ENCODE measurements at places on chromosomes 3 and 15.

DNA sequence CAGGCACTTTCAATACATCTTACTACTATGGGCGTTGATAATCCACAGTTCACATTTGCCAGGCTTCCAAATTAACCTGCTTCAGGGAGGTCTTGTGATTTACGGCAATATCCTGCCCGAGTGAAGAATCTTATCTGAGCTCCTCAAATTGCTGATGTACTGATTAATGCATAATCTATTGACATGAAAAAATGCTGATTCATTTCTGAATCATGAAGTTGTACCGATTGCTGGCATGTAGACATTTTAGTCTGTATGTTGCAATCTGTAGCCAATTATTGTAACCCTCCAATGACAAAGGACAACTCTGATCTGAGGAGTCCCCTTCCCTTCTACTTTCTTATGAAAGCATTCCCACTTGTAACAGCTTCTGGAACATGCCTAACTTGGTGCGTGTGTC lies 97.2 kb downstream of the SEC22A start:
- DNase-seq = no peak

DNA sequence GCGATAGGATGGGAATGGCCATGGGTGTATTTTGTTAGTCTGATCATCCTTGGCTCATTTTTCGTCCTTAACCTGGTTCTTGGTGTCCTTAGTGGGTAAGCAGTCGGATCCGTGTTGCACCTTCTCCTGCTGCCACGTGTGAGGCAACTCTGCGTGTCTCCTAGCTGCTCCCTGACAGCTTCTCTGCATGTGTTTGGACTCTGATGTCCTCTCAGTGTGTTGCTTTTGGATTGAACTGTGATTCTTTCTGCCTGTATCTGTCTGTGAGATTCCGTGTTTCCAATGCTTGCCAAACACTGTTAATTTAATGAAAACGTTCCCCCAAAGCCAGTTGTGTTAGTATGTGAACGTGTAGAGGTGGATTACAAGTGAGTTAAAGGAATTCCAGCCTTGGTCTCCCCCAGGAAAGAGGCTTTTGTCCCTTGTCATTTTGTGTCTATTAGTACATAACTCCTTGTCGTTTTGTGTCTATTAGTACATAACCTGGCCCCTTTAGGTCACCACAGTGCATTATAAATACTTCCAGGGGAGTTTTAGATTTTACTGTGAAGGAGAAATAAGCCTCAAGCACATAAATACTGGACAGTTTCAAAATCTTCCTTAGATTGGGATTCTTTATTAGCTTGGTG lies 172.4 kb downstream of the CHDH start:
- no peak for DNase-seq

DNA sequence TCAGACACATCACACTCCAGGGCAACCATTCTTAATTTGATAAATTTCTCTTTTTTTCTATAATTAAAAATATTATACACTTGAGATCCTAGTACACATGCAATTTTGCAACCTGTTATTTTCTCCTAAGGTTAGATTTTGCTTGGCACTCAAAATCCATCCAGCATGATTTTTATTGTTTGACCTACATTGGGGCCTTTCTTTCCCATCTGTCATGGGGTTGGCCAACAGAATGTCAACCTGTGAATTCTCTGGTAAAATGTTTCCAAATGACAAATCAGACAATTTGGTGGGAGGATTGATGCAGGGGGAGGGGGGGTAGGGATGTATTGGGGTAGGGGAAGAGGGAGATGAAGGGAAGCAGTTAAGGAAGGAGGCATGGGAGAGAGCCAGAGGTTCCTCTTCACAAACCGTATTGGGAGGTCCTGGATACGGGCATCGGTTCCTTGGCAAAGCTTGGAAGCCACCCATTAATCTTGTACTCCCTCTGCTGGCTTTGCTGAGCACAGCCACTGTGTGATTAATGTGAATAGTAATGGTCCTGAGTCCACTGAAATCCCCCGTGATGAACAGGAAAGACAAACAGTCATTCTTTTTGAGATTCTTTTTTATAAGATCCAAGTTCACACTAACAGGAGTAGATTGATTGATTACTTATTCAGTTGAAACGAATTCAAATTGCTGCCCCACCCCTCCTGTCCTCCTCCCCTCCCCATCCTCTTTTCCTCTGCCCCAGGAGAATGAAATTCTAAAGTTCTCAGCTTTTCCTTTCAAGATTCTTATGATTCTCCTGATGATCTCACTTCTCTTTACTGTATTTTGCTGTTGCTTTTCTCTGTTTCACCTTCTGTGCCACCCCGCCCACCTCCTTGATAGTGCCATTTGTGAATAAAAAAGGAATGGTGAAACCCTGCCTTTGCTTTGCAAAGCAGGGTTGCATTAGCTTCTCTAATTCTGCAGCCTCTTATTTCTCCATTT lies 82.2 kb upstream of the SLC25A26 start:
- DNase-seq = peak; percentile 36

DNA sequence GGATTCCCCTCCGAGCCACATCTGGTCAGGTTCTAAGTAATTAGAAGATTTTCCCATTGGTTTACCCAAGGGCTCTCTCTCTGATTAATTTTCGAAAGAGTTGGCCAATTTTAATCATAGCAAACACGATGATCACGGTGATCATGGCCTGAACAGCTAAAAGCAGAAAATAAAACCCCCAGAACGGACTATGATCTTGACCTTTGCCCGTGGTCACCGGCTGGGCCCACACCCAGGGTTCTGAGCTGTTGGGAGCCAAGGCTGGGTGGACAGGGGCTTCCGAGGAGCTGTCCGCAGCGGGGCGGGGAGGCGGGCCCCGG lies 2.6 kb downstream of the GP5 start:
- no peak for DNase-seq

GRCh38 chr15:73518876-73519733 lies 76.1 kb downstream of the REC114 start:
- DNase-seq = no peak

GRCh38 chr15:90191794-90192509 lies 9.2 kb upstream of the SEMA4B start:
- DNase-seq = no peak

GRCh38 chr15:38226608-38227266 lies 25.9 kb upstream of the SPRED1 start:
- no peak for DNase-seq

GRCh38 chr3:162760789-162761188 lies 1264.2 kb downstream of the OTOL1 start:
- DNase-seq = no peak

- no peak for DNase-seq
Observed at GRCh38 chr3:157240408-157240807, 80.5 kb upstream of the CCNL1 start.

- DNase-seq = no peak
Observed at GRCh38 chr15:76964157-76964556, 30.8 kb upstream of the PSTPIP1 start.

DNA sequence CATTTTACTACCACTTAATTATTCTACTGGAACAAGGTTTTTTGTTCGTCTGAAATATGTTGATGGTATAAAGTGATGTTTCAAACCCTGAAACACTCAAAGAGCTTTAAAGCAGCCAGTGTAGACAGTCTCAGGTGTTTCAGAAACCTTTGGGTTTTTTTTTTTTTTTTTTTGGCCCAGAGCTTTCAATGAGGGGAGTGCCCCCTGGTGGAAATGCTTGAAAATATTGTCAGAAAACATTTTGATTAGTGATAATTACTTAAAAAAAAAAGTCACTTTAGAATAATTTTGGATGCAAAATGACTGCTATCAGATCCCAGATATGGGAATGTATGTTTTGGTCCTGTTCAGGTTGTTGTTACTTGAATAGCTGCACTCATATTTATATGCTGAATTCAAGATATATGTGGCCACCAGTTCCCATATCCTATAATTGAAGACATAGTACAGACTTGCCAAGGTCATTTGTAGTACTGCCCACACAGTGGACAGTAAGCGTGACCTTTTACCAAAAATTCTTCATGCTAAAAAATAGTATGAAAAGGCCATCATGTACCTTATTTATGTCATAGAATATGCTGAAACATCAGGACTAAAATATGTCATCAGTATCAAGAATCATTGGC lies 35.9 kb downstream of the SATB1 start:
- peak; percentile 41 for DNase-seq

DNA sequence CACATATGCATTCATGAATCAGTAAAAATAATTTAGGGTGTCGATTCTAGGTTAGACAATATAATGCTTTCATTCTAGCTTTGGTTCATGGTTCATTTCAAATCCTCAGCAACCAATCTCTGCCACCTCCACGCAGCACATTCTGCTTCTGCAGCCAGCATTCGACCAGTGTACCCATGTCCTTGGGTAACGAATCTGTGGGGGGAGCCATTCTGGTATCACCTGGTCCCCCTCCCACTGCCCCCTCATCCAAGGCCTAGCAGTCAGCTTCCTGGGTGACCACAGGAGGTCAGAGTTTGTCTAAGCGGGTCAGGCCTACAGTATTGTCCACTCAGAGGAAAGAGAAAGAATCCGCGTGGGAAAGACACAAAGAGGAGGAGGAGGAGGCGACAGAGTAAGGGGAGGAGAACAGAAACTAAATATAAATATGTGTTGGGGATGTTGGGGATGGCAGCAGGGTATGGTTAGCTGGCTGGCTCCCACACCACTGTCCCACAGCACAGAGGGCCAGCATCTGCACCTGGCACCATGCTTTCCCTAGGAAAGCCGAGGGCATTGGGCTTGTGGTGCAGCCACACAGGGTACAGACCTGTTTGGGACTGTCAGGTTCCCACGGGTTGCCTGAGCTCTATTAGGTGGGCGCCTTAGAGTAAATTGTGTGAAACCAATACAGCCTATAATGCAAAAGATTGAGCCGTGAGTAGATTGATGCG lies 12.1 kb downstream of the PAK6 start:
- DNase-seq = no peak

- DNase-seq = no peak
Observed at GRCh38 chr15:92667287-92667904, 11.8 kb upstream of the FAM174B start.

DNA sequence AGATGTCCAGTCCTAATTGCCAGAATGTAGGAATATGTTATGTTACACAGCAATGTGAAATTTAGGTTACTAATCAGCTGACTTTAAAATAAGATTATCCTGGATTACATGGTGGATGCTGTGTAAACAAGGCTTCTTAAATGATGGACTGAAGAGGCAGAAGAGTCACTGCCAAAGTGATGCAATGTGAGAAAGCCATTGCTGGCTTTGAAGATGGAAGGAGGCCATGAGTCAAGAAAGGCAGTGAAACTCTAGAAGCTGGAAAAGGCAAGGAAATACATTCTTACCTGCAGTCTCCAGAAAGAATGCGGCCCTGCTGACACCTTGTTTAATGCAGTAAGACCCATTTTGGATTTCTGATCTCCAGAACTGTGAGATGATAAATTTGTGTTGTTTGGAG lies 179.1 kb upstream of the ZPLD1 start:
- DNase-seq = no peak

GRCh38 chr15:101180620-101181307 lies 71.1 kb downstream of the CHSY1 start:
- DNase-seq = no peak

- DNase-seq = no peak
Observed at GRCh38 chr15:42210696-42211095, 2.6 kb upstream of the VPS39 start.

GRCh38 chr3:124459678-124460077 lies 270.6 kb upstream of the UMPS start:
- no peak for DNase-seq

- DNase-seq = no peak
Observed at GRCh38 chr3:89584398-89584797, 477.0 kb downstream of the EPHA3 start.

- no peak for DNase-seq
Observed at GRCh38 chr3:151460774-151461450, at the start of gene IGSF10. IGSF10 (minus strand) TSS chr3:151461061; CDS start chr3:151458709, 2,352 bp downstream.

- DNase-seq = no peak
Observed at GRCh38 chr3:172656602-172657001, 54.3 kb downstream of the NCEH1 start.

GRCh38 chr15:66241087-66241907 lies 12.3 kb downstream of the MEGF11 start:
- no peak for DNase-seq

DNA sequence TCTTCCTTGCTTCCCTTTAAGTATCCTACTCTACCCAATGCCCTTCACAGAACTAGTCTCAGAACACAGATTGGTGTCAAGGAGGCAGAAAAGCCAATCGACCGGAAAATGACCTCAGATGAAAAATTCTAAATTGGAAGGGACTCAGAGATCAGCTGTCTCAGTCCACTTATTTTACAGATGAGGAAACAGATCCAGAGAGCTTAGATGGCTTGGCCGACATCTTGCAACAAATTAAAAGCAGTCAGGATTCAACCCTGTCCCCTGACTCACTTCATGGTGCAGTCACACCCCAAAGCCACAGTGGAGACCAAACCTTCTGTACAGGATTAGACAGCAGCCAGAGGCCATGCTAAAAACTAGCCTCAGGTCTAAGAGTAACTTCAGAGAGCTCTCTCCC lies 169.3 kb upstream of the BHLHE40 start:
- no peak for DNase-seq

DNA sequence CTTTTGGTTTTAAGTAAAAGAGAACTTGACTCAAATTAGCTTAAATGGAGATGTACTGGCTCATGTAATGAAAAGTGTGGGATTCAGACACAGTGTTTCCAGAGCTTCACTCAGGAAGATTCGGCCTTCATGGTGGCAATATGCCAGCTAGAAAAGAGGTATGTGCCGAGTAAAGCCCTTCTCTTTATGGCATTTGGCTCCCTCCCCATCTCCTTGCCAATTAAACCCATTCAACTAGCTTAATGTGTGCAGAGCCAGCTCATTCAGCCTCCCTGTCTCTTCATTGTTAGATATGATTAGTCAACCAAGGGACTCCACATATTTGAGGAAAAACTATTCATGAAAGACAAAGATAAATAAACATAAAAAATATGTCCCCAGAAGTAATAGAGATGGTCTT lies 15.0 kb upstream of the TRANK1 start:
- DNase-seq = no peak

GRCh38 chr3:65548848-65549625 lies 489.7 kb downstream of the MAGI1 start:
- DNase-seq = no peak

DNA sequence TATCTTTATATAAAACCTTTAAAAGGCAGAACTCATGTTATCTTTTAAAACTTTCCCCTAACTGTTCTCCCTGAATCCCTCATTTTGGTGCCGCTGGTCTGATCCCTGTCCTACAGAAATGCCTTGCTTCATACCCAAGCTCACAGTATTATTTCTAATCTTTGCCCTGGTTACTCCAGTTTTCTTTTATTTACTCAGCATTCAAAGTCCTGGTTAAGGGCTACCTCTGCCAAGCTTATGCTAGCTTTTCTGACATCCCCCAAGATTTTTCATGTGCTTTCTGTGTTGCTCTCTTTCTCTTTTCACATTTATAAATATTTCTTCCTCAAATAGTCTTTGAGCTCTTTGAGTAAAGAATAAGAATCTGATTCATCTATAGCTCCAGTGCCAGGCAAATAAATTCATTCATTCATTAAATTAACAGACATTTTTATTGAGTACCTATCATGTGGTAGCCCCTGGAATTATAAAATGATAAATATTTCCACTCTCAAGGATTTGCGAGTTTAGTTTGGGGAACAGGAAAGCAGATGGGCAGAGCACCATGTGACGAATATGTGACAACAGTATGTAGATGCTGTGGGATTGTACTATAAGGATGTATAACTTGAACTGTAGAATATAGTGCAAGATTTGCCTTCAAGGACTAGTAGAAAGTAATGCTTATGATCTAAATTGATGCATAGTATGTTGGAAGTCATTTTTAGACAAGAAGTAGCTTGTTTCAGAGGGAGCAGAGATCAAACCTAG lies 247.5 kb downstream of the LPP start:
- DNase-seq = no peak

Measured in activated CD4-positive, alpha-beta T cell treated with anti-CD3 and anti-CD28 coated beads, Interleukin-2, Interleukin-6, amounts not matched to agents 100 ng/mL and 50 ng/mL, durations not matched to agents 16 hours and 8 hours (primary cell).